ENCODE measurements at places on chromosomes 1 and 21. TPM values are rescaled to one million over a fixed set of nuclear protein-coding genes. Genes with fewer than 3 reads are reported as not detected.

Gene FCER1A
- total RNA-seq, result 13.3 TPM

- no peaks in the 10 kb centered on the region for H3K4me1 ChIP-seq
- no peak overlapping the region for H3K4me3 ChIP-seq
- no peaks in the 10 kb centered on the region for H3K27me3 ChIP-seq
- H3K36me3 ChIP-seq, result no peaks in the 10 kb centered on the region
- no peak for DNase-seq
These were observed 46.8 kb downstream of the ELAVL4 start for GRCh38 chr1:50155541-50155940.

Gene CD1B
- total RNA-seq, result 0.61 TPM

DNA sequence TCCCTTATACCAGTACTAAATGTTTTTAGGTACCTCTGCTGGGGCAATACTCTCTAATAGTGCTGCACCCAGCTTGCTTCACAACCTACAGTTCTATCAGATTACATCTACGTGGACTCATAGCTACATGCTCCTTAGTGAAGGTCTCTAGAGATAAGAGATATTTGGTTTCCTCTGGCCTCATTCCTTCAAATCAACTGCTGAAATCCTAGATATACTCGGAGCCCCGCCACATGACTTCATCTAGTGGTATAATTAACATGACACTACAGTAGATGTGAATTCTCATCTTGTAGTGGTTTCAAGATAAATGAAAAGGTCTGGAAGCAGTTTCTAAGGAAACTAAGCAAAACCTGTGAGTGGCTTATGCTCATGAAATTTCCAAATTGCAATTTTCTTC is 115.4 kb downstream of the SMYD2 start:
- no peak for DNase-seq
- H3K4me3 ChIP-seq, result no peak overlapping the region
- no peaks in the 10 kb centered on the region for H3K27me3 ChIP-seq
- H3K4me1 ChIP-seq, result no peaks in the 10 kb centered on the region
- no peak overlapping the region for H3K27ac ChIP-seq
- H3K36me3 ChIP-seq, result peaks cover 33% of the 10 kb centered on the region

Gene KIRREL1
- total RNA-seq, result 40.8 TPM

GRCh38 chr1:168676029-168676812 is 52.8 kb downstream of the DPT start:
- H3K27me3 ChIP-seq, result no peaks in the 10 kb centered on the region
- DNase-seq, result no peak
- H3K4me3 ChIP-seq, result no peak overlapping the region
- H3K36me3 ChIP-seq, result no peaks in the 10 kb centered on the region

All from upper lobe of right lung (tissue), 1 donor.